ENCODE measurements at places on chromosomes 11 and 22. TPM values are rescaled to one million over a fixed set of nuclear protein-coding genes. Genes with fewer than 3 reads are reported as not detected.

Gene SLC22A6
- total RNA-seq, result not detected

Gene RAC2
- 4.0 TPM for total RNA-seq

Gene PNPLA3
- total RNA-seq, result 3.5 TPM

Gene RTN4R
- total RNA-seq, result 0.77 TPM

Gene SYT12
- under 0.01 TPM for total RNA-seq

Gene MMP13
- not detected for total RNA-seq

Gene PEX16
- 27.4 TPM for total RNA-seq

Gene NAALADL1
- total RNA-seq, result 24.7 TPM

Gene HTR3A
- total RNA-seq, result under 0.01 TPM

Gene SLC22A8
- total RNA-seq, result under 0.01 TPM

Gene PIH1D2
- 2.2 TPM for total RNA-seq

Gene DMC1
- total RNA-seq, result 6.5 TPM

Gene C22orf42
- total RNA-seq, result not detected

Gene SCARF2
- 36.9 TPM for total RNA-seq

Gene SCGB1D2
- total RNA-seq, result not detected

Gene MRGPRX3
- total RNA-seq, result not detected

Gene NPAS4
- total RNA-seq, result not detected

Gene RTCB
- 140 TPM for total RNA-seq

Gene IGF2
- total RNA-seq, result 0.11 TPM

Gene ZBTB16
- total RNA-seq, result under 0.01 TPM

Gene GVQW3
- 2.3 TPM for total RNA-seq

Gene MPZL3
- total RNA-seq, result 1.8 TPM

Gene KCNA4
- under 0.01 TPM for total RNA-seq

Gene MS4A3
- not detected for total RNA-seq

Gene ACR
- total RNA-seq, result not detected

Gene SH3BP1
- total RNA-seq, result 11.7 TPM

Gene HIC2
- 2.7 TPM for total RNA-seq

Gene DEPDC7
- total RNA-seq, result 6.6 TPM

Gene RABL2B
- total RNA-seq, result 8.7 TPM

Gene KRTAP5-2
- total RNA-seq, result not detected

Gene SLC5A1
- not detected for total RNA-seq

Gene CHRM1
- total RNA-seq, result not detected

Gene GAL
- total RNA-seq, result 3.3 TPM

Gene PGA5
- not detected for total RNA-seq

Gene OR9I1
- total RNA-seq, result under 0.01 TPM

Gene NFRKB
- total RNA-seq, result 22.7 TPM

Gene GLYATL1
- 0.33 TPM for total RNA-seq

Gene KDM4D
- 1.4 TPM for total RNA-seq

Gene CRYAB
- 6.0 TPM for total RNA-seq

Gene CD248
- 103 TPM for total RNA-seq

Gene C11orf16
- total RNA-seq, result not detected

Gene C11orf87
- total RNA-seq, result not detected

Gene CYP2D6
- total RNA-seq, result 0.25 TPM

Gene CATSPER1
- under 0.01 TPM for total RNA-seq

Gene RAB3IL1
- total RNA-seq, result 19.1 TPM

Gene ABTB2
- total RNA-seq, result 2.8 TPM

Gene DYNC2H1
- total RNA-seq, result 91.6 TPM

Gene SSRP1
- 155 TPM for total RNA-seq

Gene TSPAN18
- total RNA-seq, result not detected

Gene PHF21A
- total RNA-seq, result 12.6 TPM

Gene TLCD5
- 10.1 TPM for total RNA-seq
